ENCODE measurements at places on chromosomes 12 and 14.

GRCh38 chr14:67528276-67528675, 4.8 kb upstream of the PLEKHH1 start:
- DNase-seq, result no peak

DNA sequence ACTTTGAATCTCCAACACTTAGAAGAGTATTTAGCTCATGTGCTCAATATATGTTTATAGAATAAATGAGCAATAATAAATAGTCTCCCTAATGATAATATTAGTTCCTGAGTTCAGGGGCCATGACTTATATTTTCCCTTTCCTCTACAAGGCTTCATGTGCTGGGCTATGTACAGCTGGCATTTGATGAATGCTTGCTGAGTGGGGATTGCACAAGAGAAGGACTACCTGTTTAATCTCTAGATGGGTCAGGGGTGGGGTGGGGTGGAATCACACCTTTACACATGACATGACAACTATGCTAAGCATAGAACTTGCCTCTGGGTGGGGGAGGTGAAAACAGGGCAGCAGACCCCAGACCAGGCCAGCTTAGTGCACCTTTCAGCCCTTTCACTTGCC, 7.6 kb upstream of the ABHD12B start:
- no peak for DNase-seq

- DNase-seq, result no peak
Observed at GRCh38 chr14:79740066-79740601, 471.2 kb downstream of the DIO2 start.

GRCh38 chr12:1865284-1865866, 45.0 kb downstream of the LRTM2 start:
- no peak for DNase-seq
